HS-27A (cell line): ENCODE measurements at places on chromosomes 7 and 10.
A peak's percentile ranks its signal among the peaks of the same experiment; 100 is the strongest.

- DNase-seq, result no peak
Observed at GRCh38 chr10:21173802-21174714, 276.9 kb upstream of the NEBL start.

GRCh38 chr7:234051-234707 lies 41.8 kb downstream of the FAM20C start:
- DNase-seq, result no peak

DNA sequence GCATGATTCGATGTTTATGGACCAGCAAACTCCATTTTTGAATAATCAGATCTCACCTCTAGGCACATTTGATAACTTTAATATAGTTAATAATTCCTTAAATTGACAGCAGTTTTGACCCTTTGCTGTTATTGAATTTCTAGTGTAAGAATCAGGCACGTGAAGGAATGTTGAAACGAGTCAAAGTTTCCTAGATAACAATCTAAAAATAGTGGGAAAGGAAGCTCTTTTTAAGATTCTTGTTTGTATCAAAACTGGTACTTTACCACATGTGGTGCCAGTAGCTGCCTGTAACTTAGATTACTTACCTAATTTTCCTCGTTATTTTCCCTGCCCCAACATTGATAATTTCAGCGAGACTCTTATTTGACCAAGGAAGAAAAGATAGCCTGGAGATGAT lies 757.8 kb upstream of the KCND2 start:
- DNase-seq, result no peak

- no peak for DNase-seq
Observed at GRCh38 chr7:6071406-6071805, 40.2 kb downstream of the ANKRD61 start.

GRCh38 chr10:111579473-111579872 lies 502.6 kb downstream of the ADRA2A start:
- no peak for DNase-seq

- no peak for DNase-seq
Observed at GRCh38 chr10:80170641-80171040, 34.7 kb downstream of the ANXA11 start.

GRCh38 chr10:123424537-123424936 lies 241.6 kb upstream of the GPR26 start:
- no peak for DNase-seq

DNA sequence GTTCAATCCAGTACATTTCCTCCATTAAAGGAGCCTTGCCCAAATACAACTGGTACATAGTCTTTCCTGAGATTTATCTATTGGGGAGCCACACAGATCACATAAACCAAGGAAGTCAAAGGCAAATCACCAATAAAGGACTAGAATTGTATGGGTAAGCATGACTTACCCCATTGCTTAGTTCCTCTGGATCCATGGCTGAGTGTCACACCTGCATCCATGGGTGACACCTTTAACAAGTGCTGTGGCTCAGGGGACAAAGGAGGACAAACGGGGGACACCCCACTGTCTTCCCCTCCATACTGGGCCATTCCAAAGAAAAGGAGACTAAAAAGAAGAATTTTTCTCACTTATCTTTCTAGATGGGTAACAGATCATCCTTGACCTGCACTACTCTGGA lies 30.4 kb downstream of the ZNF92 start:
- DNase-seq, result no peak

DNA sequence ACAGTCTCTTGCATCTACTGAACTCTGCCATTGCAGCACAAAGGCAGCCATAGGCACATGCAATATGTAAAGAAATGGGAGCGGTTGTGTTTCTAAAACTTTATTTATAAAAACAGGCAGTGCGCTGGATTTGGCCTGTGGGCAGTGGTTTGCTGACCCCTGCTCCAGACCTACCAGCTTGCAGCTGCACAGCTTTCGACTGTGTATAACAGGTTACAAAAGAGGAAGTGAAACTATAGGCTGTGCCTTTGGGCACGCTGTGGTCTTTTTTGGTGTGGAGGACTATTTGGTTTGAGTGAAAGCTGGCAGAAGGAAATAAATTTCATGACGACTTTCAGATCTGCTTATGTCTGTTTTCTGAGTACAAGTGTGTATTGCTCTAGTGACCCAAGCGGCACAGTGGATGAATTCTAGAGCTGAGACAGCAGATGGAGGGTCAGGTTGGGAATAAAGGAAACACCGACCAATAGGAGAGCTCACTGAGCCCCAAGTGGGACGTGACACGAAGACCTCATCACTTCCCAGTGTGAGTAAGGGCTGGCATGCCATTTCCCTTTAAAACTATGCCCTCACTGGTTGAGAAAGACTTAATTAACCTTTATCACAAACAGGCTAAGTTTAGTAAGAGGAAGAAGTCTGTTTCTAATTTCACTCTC lies 152.7 kb downstream of the ANK3 start:
- no peak for DNase-seq

- peak; percentile 23 for DNase-seq
Observed at GRCh38 chr10:28719789-28720436, 42.6 kb downstream of the BAMBI start.

GRCh38 chr7:5437987-5438386 lies 14.4 kb upstream of the TNRC18 start:
- no peak for DNase-seq

DNA sequence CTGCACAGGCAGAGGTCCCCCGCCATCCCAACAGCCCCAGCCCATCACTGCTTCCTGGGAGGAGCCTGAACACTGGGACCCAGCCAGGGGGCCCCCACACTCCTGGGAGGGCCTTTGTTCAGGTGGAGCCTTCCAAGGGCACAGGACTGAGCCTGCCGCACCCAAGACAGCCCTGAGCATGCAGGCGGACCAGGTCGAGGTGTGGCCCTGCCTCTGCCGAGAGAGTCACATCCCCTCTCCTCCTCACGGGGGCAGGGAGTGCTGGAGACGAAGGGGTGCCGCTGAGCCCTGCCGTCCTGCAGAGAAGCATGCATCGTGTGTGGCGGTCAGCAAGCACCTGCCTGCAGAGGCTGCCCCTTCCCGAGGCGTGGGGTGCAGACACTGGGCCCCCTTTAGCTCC lies 7.3 kb upstream of the MAFK start:
- DNase-seq, result no peak

DNA sequence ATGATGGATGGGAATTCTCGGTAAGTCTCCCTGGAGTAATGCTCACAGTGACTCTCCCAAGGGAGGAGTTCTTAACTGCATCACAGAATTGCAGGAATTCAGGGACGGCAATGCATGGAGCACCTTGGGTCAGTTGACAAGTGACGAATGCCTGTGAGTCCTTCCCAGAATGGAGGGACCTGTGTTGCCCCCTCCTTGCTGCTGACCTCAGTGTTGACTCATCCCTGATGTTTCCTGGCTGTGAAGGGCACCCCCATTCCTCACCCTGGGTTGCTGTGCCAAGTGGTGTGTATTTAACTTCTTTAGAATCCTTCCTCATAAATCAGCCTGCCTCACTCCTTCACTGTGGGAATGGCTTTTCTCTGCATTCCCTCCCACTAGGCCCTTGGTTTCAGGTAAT lies 98.9 kb downstream of the LRMDA start:
- DNase-seq, result peak; percentile 52

DNA sequence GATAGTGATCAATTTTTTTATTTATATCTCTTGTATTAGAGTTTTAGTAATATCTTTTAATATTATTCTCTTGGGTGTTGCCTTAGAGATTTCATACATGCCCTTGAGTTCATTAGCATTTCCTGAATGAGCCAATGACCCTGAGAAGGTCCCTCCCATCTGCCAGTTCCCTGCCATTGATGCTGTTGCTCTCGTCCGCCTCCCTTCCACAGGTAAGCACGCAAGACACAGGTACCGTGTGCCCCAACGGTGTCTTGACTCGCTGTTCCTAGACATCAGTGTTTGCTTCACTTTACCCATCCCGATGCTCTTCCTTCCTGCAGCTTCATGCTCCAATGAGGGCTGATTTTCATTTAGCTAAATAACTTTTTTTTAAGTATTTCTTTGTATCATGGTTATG lies 19.7 kb upstream of the PWWP2B start:
- no peak for DNase-seq

DNA sequence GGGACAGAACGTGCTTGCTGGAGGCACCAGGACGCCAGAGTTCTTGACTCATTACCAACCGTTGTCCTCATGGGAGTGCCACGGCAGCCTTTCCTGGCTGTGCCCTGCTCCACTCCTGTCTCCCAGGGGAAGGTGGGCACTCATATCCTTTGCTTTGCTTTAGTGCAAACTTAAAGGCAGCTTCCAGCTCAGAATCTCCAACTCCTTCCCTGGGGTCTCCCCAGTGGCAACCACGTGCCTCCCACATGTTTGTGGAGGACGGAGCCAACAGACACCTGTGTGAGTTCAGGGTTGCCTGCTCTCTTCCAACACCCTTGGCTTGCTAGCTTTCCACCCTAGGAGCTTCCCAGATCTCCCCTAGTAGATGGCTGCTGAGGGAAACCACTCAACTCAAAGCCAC lies 52.0 kb upstream of the HMX3 start:
- no peak for DNase-seq

GRCh38 chr7:106770191-106770590 lies 94.9 kb upstream of the PIK3CG start:
- no peak for DNase-seq

GRCh38 chr10:44893604-44894468 lies 17.3 kb upstream of the TMEM72 start:
- DNase-seq, result no peak

DNA sequence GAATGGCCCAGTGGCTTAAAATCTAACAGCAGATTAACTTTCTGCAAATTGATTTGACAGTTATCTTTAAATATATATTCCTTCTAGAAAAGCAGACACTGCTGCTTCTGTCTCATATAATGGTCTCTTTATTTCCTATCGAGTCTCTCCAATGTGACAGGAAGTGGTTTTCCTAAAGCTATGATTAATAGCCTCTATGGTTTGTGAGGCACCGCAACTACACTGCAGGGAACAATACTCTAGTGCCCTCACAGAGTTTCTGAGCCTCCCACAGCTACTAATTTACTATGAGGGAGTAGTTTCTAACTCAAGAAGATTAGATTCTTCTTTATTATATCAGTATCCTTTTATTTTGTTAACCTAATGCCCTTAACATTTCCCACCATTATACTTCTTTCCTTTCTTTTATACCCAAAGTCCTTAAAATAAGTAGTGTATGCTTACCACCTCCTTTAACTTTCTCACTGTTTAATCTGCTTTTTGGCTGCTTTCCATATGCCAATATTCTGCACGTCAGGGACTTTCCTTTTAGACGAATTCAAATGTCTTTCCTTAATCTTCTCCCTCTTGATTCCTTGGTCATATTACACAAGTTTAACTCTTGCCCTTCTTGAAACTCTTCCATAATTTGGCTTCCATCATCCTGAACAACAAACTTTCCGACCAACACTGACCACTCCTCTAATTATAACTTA lies 23.8 kb upstream of the AHR start:
- no peak for DNase-seq

DNA sequence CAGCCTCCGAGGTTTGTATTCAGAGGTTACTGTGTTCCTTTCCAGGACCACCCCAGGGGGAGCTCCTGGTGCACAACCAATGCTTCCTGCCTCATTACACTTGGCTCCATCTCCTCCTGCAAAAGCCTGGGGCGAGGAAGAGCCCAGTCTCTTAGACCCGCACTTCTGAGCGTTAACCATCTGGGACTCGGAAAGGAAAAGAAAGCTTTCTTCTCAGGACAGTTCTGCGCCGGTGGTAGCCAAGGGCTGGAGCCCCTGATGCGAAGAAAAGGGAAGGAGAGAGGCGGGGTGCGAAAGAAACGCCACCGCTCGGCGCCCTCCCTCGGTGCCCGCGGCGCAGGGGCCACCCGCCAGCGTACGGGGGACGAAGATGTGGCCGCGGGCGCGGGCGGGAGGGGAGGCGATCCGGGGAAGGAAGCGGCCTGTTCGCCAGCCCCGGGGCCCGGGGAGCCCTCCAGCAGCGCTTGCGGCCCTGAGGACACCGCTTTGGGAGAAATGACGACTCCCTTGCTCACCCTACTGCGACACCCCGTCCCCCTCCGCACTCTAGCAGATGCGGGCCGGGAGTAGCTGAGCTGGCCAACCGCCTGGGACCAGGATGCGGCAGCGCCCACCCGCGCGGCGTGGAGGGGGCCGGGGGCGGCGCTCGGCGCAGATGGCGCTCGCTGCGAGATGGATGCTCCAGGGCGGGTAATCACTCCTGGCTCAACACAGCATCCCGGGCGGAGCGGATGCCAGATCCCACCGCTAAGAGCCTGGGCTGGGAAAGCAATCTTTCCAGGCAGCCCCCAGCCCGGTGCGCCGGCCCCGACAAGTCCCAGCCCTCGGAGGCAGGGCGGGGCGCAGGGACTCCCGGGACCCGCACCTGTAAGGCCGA lies 1.3 kb downstream of the NRCAM start:
- DNase-seq, result no peak

GRCh38 chr7:115356139-115356746 lies 434.3 kb downstream of the MDFIC start:
- DNase-seq, result no peak

DNA sequence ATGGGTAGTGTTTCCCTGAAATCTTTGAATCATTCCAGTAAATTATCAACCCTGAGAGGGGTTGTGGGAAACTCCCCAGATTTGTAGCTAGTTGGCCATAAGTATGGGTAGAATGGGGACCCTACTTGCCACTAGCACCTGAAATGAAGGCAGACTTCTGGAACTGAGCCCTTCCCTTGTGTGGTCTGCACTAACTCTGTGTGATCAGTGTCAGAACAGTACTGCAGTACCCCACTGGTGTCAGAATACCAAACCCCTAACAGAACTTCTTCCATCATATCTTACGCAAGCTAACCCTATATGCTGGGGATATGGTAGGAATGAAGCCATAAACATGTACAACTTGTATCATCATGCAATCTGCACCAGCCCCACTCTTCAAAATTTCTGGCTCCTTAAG lies 50.8 kb downstream of the ABI1 start:
- no peak for DNase-seq

GRCh38 chr10:117175901-117176534 lies 21.3 kb upstream of the KCNK18 start:
- DNase-seq, result peak; percentile 19

DNA sequence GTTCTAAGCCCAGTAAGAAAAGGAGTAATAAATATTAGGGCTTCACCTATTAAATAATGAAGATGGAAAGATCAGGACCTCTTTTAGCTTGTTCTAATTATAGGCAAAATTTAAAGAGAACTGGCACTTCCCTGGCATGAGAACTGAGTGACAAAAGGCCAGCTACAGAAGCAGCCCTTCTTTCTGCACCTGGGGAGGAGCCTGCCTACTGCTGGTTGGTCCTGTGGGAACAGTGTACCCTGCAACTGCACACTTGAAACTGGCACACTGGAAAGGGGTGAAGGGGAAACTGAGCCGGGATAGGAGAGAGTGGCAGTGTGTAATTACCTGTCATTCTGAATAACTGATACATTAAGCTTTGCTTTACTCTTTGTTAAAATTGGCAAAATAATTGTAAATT lies 80.4 kb downstream of the SHH start:
- DNase-seq, result no peak
